NCI-H524 (cell line): ENCODE measurements at places on chromosomes 3 and 15.

- DNase-seq: no peak
These were observed 14.6 kb upstream of the LRRC15 start for GRCh38 chr3:194384156-194384555.

GRCh38 chr3:35635407-35635806, 3.9 kb upstream of the ARPP21 start:
- DNase-seq: no peak

- DNase-seq: no peak
These were observed 95.1 kb downstream of the OXSM start for GRCh38 chr3:25884981-25885380.

GRCh38 chr15:80011596-80011995, 40.6 kb upstream of the BCL2A1 start:
- no peak for DNase-seq

DNA sequence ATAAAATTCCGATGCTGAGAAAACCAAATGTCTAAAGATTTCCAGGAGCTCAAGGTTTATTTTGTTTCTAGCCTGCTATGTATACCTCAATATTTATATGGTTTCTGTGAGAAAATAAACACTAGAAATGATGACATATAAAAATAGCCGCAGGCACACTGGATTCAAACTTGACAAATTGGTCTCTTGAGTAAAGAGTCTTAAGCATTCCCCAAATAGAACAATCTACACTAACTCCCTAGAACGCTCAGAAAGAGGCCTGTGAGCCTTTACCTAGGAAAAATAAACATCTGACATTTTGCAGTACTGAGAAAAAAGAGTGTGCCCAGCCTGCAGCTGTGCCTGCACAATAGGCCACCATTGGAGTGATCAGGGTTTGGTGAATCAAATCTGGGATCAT, 75.2 kb downstream of the NEK10 start:
- no peak for DNase-seq

DNA sequence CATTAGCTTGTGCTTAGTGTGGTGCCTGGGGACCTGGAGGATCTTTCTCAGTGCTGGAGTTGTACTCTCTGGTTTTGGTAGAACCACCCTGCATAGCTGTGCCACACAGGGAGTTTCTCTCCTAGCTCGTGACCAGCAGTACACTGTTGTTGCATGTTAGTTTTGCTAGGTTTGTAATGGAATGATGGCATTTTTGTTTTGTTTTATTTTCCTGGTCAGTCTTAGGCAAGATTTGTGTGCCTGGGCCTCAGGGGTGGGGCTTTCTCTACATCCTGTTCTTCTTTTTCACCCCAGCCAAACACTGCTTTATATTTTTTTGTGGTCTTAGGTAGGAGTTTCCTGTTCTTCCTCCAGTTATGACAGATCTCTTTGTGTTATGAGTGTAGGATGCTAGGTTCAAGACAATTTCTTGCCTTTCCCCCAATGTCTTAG, 534.5 kb upstream of the KCNMB2 start:
- DNase-seq: no peak

- DNase-seq: peak; percentile 64
These were observed 23.5 kb upstream of the LRTM1 start for GRCh38 chr3:54951405-54951804.

DNA sequence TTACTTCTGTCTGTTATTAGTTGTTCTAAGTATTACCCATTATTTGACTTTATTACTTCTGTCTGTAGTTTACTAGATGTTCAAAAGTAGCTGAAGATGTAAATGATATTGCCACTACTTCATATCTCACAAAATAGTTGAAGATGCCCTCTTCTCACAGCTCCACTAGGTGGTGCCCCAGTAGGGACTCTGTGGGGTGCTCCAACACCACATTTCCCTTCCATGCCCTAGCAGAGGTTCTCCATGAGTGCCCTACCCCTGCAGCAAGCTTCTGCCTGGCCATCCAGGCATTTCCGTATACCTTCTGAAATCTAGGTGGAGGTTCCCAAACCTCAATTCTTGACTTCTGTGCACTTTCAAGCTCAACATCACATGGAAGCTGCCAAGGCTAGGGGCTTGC, 80.8 kb downstream of the KCNH8 start:
- DNase-seq: no peak

DNA sequence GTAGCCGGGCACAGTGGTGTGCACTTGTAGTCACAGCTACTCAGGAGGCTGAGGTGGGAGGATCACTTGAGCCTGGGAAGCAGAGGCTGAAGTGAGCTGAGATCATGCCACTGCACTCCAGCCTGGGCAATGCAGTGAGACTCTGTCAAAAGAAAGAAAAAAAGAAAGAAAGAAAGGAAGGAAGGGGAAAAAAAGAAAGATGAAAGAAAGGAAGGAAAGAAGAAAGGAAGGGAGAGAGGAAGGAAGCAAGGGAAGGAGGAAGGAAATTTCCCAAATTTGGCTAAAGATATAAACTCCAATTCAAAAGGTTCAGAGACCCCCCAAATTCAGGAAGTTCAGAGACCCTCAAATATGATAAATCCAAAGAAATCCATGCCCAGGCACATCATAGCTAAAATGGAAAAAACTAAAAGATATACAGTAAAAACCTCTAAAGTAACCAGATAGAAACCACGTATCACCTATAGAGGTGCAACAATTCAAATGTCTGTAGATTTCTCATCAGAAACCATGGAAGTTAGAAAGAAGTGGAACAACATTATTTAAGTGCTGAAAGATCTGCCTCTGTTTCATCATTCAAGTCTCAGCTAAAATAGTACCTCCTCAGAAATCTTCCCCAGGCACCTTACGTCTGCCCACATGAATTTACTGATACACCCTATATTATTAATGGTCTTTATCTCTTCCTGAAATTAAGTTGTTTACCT, 10.7 kb downstream of the DET1 start:
- no peak for DNase-seq

DNA sequence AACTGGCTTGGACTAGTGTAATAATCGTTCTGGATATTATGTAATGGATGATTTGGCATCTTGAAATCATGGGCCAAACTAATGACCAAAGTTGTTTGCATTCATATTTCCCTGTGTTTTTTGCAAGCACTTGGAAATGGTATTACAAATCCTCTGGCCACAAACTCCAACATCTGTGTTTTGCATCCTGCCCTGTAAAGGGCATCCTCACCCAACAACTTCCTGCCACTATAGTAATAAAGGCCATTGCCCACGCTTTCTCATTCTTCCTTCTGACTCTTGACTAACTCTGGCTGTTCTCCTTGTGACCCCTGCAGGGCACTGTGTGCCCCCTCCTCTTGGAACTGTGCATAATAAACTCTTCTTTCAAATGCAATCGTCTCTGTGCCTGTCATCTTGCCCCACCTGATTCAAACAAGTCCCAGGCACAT, 25.4 kb upstream of the PSMD6 start:
- no peak for DNase-seq

DNA sequence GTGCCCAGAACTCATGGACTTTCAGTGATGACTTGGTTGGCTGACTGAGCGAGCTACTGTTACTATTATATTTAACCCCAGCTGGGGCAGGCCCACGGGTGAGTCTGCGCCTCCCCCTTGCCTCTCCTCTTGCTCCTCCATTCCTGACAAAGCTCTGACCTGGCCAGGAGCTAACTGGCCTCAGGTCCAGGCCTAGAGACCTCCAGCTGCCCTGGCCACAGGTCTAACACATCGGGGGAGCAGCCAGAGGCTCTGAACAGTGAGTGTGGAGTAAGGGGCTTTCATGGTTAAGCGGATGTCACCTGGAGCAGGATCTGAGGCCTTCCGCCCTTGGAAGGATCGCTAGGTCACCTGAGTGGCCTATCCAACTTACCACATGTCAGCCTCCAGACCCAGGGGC, 96.3 kb upstream of the HERC1 start:
- DNase-seq: no peak

GRCh38 chr15:72319360-72319984, 485 bp downstream of the CELF6 start:
- no peak for DNase-seq

DNA sequence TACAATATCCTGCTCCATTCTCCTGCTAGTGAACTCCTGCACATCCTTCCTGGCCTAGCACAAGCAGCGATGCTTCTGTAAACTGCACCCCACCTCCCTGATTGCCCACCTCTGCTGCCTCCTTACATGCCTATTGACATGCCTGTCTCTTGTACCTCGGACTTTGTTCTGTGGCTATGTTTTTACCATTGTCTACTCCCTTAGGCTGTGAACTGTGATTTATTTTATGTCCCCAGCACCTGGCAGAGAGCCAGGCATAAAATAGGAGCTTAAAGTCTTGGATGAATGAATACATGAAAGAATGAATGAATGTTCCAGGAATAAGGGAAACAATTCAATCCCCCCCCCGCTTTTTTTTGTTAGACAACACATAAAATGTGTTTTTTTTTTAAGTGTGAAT, 210.0 kb downstream of the MYRIP start:
- DNase-seq: no peak

- no peak for DNase-seq
These were observed 29.2 kb upstream of the TPRG1 start for GRCh38 chr3:189142527-189142926.

DNA sequence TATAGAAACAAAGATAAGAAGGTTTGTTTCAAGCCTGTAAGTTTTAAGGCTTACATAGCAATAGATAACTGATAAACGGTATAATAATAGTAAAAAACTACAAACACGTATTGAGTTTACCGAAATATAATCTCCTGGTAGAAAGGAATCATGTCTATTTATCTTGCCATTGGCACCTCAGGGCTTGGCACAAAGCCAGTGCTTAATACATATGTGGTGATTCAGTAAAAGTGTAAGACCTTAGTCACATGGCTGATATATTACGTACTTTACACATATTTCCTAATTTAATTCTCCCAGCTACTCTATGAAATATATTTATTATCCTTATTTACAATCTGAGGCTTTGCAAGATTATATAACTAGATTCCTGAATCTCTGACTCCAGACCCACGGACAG, 32.0 kb upstream of the SLCO3A1 start:
- DNase-seq: no peak

DNA sequence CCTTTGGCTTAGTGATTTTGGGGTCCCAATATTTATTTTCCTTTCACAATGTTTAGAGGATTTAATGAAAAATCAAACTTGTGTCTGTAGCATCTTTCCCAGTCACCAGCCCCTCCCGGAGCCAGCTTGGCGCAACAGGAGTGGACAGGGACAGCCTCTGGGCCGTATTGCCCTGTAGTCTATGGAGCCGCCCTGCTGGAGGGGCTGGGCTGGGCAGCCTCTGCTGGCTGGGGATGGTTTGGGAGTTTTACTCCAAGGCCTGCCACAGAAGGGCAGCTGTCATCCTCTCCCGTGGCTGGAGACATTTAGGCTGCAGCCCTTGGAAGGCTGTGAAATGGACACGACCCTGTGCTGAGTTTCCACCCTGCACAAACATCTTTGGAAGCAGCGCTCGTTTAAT, 89.4 kb upstream of the RGMA start:
- no peak for DNase-seq

- DNase-seq: peak; percentile 87
These were observed 1.1 kb downstream of the FAM131A start for GRCh38 chr3:184338511-184338945.

DNA sequence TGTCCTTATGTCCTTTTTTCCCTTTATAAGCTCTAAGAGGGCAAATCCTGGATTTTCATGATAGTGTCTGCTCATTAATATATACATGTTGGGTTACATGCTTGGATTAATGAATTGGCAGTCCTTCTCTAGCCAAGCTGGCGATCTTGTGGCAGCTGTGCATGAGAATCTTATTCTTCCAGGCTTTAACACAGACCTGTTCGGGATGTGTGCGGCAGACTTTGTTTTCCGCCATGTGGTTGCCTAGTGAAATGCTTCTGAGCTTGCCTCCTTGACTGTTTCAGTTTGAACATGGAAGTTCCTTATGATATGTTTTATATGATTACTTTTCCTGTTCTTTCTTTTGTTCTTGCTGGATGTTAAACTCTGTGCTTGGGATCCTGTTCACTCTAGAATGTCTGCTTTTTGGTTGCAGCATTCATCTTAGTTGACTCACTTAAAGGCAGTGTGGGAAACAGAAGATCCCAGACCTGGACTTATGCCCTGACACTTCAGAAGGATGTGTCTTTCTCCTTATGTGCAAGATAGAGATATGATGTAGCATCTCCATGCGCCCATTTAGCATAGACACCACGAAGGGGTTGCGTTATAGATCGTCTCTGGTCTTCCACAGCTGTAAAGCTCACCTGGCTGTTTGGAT, 7.2 kb downstream of the CHCHD6 start:
- peak; percentile 91 for DNase-seq

DNA sequence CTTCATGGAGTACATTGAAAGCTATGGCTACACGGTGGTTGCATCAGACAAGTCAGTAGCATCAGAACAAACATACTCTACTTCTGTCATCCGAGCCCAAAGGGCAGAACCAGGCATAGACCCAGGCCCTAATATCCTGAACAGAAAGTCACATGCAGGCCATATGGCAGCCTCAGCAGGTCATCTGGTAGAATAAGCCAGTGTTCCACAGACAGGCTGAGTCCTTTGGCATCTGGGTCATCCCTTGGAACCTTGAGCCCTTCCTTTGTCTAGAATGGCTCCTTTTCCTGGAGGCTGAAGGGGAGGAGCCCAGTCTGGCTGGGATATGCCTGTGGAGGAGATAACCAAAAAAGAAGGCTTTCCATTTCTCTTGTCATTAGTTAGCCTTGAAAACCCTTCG, 29.2 kb downstream of the SEMA6D start:
- peak; percentile 58 for DNase-seq

DNA sequence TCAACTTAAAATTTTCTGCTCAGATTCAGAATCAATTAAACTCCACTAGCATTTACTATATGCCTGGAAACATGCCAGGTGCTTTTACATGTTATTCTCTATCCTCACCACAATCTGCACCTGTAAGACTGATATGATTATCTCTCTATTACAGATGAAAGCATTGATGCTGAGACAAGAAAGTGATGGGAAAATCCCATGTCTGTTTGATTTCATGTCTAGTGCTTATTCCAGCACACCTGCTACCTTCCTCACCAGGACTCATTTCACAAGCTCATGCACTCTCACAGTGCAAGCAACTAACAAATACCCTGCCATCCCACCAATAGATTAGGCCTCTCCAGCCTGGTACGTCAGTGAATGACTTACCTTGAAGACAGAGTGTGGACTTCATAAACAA, 25.0 kb upstream of the BCL6 start:
- no peak for DNase-seq

- DNase-seq: no peak
These were observed 34.5 kb downstream of the IL17RD start for GRCh38 chr3:57130571-57131209.

GRCh38 chr3:41808152-41808551, 153.8 kb downstream of the ULK4 start:
- DNase-seq: no peak

- DNase-seq: no peak
These were observed 114.8 kb downstream of the IGF1R start for GRCh38 chr15:98763179-98763578.

DNA sequence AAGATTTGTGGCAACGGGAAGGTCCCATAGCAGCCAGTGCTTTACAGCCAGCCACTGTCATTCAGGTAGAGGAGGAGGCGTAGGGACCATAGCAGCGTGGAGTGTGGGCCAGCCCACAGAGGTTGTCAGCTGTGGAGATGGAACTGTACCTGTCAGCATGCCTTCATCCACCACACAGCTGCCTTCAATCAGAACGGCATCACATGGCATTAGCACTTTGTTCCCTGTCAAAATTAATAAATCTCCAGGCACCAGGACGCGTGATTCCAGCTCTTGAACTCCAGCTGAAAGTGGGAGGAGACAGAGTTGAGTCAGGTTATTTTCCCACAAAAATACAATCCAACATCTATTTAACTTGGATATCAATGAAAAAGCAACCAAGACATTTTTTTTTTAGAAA, 84.0 kb downstream of the ATP13A4 start:
- no peak for DNase-seq
